ENCODE measurements at places on chromosomes 6 and 20.

DNA sequence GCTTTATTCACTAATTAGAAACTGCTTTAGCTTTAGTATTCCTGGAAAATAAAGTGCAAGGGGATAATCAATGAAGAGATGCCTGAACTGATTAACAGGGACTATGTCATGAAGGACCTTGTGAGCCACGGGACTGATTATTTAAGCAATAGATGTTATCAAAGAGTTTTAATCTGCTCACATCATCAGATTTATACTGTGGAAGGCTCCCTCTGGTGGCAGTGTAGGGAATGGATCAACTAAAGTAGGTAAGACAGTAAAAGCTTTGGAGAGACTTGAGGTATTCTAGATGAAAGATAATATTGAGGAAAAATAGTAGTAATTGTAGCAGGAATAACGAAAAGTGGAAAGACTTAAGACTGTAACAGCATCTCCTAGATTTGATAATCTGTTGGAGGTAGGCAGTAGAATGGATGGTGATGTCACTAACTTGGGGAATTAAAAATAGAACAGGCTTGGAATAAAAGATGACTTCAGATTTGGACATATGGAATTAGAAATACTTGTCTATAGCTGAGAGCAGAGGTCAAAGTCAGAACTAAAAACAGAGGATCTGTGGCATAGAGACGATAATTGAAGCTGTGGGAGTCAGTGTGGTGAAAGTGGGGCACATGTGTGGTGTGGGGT is 80.3 kb upstream of the HTR1E start:
- peak; percentile 5 for DNase-seq

DNA sequence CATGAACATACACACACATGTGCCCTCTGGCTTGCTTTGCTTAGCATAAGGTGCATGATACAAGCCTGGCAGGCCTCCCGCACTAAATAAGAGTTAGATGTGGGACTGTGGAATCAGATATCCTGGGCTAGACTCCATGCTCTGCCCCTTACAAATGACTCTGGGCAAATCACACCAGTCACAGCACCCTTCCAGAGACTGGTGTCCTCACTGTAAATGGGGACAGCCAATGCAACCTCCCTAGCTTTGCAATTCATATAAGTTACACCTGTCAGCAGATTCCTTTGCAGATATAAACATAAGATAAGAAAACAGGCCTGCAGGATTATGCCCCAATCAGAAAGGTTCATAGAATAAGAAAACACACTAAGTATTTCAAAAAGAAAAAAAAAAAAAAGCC is 174.1 kb downstream of the PTPRT start:
- DNase-seq = no peak

DNA sequence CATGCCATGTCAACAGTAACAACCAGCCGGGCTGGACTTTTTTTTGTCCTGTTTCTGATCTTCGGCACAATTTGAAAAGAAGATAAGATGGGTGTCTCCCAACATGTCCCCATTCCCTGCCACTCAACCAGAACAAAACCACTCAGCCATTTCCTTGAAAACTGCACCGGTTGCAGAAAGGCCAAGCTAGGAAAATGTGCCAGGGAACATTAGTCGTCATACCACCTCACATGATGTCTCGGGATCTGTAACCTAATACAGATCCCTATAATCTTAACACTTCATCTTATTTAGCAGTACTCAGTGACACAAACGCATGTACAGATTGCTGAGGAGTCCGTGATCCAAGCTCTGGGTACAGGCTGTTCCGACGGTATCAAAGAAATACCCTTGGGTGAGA is 46.5 kb downstream of the ALDH8A1 start:
- no peak for DNase-seq

DNA sequence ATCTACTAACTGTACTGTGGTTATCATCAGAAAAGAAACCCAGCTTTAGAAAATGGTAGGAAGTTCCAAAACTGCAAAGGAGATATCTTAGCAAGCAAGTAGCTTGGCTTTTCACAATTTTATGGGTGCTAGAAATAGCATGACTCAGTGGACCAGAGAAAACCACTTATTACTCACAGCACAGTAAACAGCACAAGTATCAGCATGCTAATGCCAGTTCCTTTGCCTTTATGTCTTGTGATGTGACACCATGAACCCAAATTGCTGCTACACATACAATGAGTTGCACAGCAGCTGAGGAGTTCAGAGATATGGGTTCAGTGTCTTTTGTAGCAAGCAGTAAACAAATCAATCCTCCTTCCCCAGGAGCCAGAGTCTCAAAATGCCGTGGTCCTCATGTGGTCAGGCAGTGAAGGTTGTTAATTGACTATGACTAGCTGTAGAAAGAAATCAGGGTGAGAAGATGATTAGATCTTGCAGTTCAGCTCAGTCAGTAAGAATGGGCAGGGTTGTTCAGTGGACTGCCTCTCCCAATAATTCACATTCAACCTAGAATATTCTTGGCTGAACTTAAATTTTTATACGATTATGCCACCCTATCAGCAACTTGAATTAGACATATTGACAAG is 73.3 kb downstream of the OPRM1 start:
- no peak for DNase-seq

GRCh38 chr6:56708810-56709597 is 66.3 kb upstream of the DST start:
- DNase-seq = no peak

GRCh38 chr6:135182071-135183001 is 1.2 kb downstream of the MYB start:
- DNase-seq = no peak

DNA sequence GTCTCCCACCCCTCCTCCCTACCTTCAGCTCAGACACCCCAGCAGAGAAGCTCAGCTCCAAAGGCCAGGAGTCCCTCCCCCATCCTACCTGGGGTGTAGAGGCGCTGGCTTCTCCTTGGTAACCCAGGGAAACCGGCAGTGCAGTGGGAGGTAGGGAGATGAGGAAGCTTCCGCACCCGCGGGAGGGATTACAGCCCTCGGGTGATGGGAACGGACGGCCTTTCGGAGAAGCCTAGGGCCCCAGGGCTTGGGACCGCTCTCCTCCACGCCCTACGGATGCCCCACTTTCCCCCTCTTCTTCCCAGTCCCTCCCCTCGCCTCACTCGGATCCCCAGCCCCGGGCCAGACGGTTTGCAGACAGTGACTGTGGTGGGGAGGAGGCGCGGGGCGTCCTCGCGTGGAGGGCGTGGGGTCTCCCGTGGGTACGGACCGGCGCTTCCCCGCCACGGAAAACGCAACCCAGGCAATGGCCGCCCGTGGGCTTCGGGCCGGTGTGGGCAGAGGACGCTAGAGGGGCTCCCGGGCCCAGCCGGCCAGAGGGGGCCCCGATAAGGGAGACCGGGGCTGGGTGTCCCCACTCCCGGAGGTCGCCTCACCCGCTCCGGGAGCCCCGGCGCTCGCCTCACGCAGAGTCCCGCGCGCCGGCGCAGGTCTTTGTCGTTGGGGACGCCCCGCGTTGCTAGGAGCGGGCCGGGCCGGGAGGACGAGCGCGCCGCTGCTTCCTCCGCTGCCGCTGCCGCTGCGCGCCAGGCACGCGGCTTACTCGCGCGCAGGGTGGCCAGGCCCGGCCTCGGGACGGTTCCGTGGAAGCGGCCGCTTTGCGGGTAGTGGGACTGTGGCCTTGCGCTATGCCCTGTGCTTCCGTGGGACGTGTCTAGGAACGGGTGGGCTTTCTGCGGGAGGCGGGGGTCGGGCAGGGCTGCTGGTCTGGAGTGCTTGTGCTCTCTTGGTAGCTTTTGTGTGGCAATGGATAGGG is 15.8 kb downstream of the AARS2 start:
- DNase-seq = no peak

DNA sequence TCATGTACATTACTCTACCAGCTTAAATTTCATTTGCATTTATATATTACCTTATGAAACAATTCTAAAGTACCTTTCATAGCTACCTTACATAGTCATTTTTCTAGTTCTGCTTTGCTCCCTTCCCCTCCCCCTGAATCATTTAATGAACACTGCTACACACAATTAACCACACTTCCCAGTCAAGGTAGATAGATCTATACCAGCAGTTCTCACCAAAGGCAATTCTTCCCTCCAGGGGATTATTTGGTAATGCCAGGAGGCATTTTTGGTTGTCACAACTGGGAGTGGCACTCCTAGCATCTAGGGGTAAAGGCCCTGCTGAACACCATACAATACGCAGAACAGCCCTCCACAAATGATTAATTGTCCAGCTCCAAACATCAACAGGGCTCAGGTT is 143.9 kb upstream of the SHLD1 start:
- DNase-seq = no peak

DNA sequence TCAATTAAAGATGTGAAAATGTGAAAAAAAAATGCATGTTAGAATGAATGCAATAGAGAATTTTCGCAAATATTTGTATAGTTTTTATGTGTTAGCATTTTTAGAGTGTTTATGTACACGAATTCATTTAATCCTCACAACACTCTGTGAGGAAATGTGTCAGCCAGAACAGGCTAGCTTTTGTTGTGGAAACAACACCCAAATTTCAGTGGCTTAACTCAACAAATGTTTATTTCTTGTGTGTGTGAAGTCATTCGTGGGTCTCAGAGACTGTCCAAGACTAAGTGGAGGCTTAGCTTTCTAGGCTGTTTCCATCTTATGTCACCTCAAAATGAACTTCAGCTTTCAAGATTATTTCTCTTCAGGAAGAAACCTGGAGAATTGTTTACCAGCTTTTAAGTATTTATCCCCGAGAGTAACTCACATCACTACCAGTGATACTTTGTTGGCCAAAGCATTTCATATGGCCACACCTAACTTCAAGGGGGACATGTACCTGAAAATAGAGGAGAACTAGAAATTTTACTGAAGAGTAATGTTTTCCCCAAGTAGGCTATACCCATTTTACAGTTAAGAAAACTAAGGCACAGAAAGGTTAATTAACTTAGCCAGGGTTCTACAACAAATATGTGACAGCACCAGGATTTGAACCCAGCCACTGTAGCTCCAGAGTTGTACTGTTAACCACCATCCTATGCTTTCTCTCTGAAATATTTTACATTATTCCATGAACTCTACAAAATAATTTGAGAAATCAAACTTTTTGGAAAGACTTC is 306.1 kb downstream of the QKI start:
- DNase-seq = no peak

GRCh38 chr6:42293386-42293977 is 75.8 kb upstream of the MRPS10 start:
- no peak for DNase-seq

- peak; percentile 67 for DNase-seq
These were observed 26.0 kb downstream of the PTGIS start for GRCh38 chr20:49541733-49542513.

DNA sequence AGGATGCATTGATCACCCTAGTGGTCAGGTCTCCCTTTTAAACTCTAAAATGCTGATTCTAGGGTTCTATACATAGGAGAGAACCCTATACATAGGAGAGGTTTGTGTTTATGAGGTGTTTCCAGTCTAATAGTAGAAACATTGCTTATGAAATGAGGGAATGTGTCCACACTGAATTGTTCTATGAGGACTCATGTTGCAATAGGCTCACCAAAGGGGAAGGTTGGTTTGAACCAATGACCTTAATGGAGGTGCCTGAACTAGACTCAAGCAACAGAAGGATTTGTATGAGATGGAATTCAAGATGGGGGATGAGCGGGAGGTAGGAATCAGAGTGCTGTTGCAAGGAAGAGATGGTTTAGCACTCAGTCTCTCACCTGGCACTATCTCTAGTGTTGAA is 33.5 kb upstream of the UBR2 start:
- DNase-seq = no peak

GRCh38 chr6:45587229-45588060 is 209.7 kb upstream of the SUPT3H start:
- no peak for DNase-seq

GRCh38 chr20:51452091-51452613 is 90.4 kb downstream of the NFATC2 start:
- DNase-seq = no peak

DNA sequence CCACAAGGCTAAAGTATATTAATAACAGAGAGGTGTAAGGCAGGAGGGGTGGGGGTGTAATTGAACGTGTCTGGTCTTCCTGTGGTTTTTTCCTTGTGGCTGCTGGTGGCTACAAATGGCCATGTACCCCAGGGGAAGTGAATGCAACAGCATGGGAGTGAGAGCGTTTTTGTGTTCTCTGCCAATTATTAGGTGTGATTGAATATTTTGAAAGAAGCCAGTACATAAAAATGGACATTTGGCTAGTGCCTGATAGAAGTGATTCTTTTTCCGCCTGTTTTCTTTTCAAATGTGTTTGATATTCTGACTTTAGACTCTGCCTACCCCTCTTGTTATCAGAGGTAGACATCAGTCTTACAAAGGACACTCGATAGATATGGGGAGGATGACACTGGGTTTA is 141.3 kb downstream of the PRL start:
- no peak for DNase-seq

DNA sequence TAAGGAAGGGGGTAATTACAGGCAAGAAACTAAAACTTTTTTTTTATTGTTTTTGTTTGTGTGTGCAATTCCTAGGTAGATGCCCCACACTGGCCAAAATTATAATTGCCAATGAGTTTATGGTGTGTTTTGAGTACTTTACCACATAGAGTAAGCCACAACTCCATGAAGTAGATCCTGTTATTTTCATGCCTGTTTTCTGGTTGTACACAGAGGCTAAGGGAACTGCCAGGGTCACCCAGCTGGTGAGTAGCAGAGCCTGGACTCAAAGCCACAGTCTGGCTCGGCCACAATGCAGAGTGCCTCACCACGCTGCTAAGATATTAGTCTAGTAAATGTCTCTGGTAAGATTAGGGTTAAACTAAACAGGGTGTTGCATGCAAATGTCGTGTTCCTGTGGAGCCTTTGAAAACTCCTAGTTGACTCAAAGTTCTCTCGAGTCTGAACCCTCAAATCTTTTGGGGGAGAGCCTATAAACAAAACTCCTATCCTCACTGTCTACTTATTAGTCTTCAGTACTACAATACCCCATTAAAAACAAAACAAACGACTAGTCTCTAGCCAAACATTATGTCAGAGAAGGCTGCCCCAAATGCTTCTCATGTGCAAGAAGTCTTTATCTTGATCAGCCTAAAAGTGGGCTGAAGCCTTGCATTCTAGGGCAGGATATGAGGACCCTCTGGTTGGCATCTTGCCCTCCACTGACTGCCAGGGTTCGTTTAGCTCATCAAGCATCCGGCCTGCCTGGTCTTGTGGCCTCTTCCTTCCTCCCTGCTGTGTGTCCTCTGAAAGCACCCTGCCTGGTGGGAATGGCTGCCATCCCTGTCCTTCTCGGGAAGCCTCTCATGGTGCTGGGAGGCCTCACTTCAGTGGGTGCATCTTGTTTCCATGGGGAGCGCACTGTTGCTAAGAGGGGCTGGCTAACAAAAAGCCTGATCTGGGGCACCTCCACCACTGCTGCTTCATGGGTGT is 4.2 kb downstream of the DUSP22 start:
- no peak for DNase-seq

All from glomerular endothelial cell (primary cell).